CD4-positive, alpha-beta T cell treated with Interleukin-15 for 1 hour (primary cell): ENCODE measurements at places on chromosomes 13 and 19.

- no peak for DNase-seq
These were observed 106.0 kb downstream of the RAP2A start for GRCh38 chr13:97539651-97540610.

GRCh38 chr19:18090545-18091216 lies 3.9 kb upstream of the IL12RB1 start:
- peak; percentile 33 for DNase-seq

GRCh38 chr19:12364391-12365235 lies 870 bp downstream of the ZNF442 start:
- no peak for DNase-seq

- no peak for DNase-seq
These were observed 79.5 kb downstream of the MYO16 start for GRCh38 chr13:108708921-108709320.

GRCh38 chr19:57110592-57111328 lies 9.0 kb upstream of the USP29 start:
- DNase-seq, result no peak

GRCh38 chr13:106568299-106569003 lies 514 bp upstream of the ARGLU1 start:
- no peak for DNase-seq

- no peak for DNase-seq
These were observed 592.0 kb upstream of the SLITRK5 start for GRCh38 chr13:87078947-87079795.

GRCh38 chr13:66264971-66265370 lies 965.2 kb downstream of the PCDH9 start:
- DNase-seq, result no peak

DNA sequence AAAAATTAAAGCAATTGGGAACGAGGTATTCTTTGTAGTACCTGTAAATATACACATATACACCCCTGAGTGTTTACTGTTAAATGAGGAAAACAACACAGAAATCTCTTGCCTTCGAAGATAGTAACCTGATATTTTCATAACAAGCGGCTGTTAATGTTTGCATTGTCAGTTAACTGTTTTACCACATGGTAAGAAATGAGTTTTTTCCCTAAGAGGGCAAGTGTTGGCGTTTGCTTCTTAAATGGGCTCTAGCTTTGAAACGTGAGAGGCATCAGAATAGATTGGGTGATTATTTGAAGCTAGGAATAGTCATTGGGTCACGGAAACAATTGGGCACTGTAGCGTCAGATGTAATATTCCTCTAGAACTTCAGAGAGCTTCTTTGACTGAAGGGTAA lies 22.0 kb upstream of the UPF3A start:
- DNase-seq, result no peak

GRCh38 chr13:39257642-39258041 lies 219.4 kb downstream of the NHLRC3 start:
- DNase-seq, result no peak

DNA sequence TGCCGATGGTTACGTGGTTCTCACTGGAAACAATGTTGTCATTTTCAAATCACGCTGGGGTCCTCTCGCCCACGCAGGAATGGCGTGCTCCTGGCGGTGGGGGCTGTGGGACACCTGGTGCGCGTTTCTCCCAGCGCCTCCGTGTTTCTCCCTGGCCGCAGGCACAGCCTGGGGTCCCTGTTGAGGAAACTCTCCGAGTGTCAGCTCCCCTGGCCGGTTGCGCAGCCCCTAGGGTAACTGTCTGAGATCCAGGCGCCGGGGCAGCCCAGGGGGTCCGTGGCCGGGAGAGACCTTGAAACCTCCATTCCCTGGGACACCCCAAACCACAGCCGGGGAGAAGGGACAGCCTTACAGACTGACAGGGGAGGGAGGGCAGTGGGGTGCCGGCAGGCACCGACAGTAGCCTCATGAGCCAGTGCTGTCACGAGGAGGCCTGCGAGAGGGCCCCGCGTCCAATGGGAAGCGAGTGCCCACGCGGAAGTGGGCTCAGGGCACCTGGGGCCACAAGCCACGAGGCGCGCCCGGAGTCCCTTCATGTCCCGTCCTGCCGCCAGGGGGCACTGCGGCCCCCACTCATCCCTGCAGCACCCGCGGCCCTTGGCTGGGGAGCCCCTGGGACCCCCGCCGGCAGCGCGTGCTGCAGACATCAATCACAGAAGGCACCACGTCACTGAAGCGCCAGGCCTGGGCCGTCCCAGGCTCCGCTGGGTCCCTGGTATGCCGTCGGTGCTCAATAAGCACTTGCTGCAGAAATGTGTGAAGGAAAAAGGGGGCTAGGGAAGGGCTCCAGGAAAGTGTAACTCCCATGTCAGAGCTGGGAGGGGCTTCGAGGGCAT lies 9.5 kb downstream of the ADAMTSL5 start:
- DNase-seq, result peak; percentile 48

DNA sequence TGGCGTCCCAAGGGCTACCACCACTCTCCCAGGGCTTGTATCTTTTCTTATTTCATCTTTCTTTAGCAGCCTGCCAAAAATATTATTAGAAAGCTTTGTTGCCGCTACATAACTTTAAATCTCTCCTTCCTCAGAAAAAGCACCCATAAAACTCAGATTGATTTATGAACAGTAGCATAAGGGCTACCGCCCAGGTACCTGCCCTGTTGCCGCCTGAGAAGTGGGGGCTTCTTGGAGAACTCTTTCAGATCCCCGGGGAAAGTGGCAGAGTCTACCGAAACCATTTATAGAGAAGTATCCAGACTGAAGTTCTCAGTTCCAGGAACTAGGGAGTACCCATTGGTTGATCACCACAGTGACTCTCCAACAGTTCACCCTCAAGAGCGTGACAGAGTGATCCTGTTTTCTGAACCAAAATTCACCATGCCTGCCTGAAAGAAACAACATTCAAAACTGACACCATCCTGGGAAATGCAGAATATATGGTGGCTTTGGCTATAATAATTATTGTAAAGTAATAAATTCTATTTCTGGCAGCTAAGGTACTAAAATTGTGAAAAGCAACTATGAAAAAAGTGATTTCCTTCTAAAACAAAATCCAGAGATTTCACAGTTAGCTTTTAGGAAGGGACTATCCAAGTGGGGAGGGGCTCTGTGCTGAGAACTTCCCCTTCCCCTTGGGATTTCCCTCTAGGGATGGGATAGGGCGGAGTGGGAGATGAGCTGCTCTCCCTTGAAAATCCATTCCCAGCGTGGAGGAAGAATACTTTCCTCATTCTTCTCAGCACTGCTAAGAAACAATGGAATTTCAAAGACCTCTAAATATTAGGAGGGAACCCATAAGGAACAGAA lies 877 bp upstream of the N4BP2L1 start:
- peak; percentile 28 for DNase-seq

- no peak for DNase-seq
These were observed 11.7 kb downstream of the ZNF613 start for GRCh38 chr19:51938936-51939335.

GRCh38 chr13:21686751-21687391 lies 16.0 kb downstream of the FGF9 start:
- DNase-seq, result no peak

- no peak for DNase-seq
These were observed 86.5 kb downstream of the COL4A1 start for GRCh38 chr13:110220471-110220870.

DNA sequence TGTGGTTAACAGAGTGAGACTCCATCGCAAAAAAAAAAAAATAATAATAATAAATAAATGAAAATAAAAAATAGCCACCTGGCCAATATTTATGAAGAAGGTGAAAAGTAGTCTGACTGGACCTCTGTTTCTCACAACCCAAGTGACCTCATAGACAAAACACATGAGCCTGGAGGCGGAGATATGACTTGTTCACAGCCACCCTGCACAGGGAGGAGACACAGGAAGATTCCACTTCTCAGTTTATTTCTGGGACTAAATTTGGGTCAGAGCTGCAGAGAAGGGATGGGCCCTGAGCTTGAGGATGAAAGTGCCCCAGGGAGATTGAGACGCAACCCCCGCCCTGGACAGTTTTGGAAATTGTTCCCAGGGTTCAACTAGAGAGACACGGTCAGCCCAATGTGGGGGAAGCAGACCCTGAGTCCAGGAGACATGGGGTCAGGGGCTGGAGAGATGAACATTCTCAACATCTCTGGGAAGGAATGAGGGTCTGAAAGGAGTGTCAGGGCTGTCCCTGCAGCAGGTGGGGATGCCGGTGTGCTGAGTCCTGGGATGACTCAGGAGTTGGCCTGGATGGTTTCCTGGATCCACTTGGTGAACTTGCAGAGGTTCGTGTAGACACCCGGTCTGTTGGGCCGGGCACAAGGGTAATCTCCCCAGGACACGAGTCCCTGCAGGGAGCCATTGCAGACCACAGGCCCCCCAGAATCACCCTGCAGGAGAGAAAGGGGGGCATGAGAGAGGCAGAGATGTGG lies 9.6 kb downstream of the KLK5 start:
- no peak for DNase-seq

- DNase-seq, result no peak
These were observed 104.9 kb downstream of the HSPH1 start for GRCh38 chr13:31056644-31057271.

- DNase-seq, result peak; percentile 86
These were observed at the start of gene S1PR2 for GRCh38 chr19:10230861-10231611. TSS of gene S1PR2 (minus strand) at chr19:10231331. CDS start at chr19:10224905, 6,426 bp downstream.

DNA sequence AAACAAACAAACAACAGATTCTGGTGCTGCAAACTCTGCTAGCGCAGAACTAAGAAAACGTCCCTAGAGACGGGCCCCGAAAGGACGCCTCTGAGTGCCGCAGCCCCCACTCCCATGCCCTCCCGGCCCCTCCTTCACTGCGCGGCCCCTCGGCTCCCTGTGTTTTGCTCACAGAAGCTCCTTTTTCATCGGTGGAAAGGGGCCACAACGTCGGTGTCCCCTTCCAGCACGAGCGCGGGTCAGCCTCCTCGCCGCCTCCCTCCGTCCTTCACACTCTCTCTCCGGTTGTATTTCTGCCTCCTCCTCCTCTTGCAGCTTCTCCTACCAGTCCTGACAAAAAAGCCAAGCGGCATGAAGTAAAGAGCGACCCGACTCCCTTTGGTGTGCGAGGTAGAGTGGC lies 14.8 kb upstream of the F7 start:
- no peak for DNase-seq

DNA sequence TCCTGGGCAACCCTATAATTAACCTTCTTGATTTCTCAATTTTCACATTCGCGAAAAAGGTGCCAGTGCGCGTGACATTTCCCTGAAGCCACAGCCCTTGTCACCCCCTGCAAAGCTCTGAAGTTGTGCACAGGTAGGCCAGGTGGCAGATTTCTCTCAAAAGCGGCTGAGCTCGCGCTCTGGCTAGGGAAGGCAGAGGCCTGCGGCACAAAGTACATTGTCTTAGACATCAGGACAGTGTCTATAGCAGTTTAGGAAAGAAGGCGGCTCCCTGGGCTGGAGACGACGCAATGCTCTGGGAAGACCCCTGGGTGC lies 42.9 kb upstream of the ZNF14 start:
- DNase-seq, result no peak

DNA sequence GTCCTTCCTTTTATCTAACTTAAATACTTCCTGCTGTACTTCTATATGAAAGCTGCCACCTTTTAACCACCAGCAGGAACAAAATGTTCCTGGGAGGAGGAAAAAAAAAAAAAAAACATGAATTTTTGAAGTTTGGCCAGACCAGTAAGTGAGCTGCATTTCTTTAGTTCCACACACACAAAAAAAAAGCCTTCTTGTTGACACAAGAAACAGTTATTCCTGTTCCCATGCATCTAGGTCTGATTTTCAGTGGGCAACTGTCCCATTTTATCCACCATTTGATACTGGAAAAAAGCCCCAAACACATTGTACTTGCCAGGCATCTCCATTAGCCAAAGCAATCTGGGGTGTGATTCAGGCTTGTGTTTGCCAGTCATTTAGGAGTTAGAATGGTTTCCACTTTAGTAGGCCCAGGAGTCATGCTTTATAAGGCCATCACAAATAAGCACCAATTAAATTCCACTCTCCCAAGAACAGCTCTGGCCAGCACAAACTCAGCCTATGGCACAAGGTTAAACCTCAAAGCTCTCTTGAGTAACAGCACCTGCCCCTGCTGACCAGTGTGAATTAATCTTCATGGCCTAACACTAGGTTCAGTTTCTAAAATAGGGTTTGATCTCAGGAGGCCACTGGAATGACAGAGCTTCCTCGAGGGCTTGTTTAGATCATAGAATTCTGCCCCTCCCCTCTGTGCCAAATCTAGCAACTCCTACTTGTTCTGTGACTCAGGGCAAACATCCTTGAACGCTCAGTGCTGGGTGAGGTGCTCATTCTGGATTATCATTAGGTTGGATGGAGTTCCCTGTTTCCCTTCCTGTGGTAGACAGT lies 67.1 kb downstream of the NUFIP1 start:
- DNase-seq, result no peak

GRCh38 chr13:76937281-76937820 lies 11.0 kb upstream of the ACOD1 start:
- DNase-seq, result peak; percentile 19

DNA sequence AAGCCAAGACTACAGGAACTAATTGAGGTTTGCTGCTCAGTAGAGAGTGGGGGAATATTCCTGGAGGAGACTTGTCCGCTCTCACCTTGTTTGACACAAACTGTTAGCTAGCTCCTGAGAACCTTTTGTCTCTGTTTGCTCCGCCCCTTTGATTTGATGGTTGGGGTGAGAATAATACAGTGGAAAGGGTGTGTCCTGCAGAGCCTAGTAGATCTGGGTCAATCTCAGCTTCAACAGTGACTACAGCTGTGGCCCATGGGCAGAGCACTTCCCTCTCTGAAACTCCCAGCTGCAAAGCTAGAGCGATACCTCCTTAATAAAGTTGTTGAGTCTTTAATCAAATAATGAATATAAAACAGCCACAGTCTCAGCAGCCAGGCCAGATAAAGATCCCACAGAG lies 576.7 kb downstream of the DIAPH3 start:
- no peak for DNase-seq
